ENCODE measurements at places on chromosomes 3 and 15.
A peak's percentile ranks its signal among the peaks of the same experiment; 100 is the strongest.

- no peak for DNase-seq
- H3K27me3 ChIP-seq: no peaks in the 10 kb centered on the region
- no peaks in the 10 kb centered on the region for H3K4me1 ChIP-seq
- no peak overlapping the region for H3K4me3 ChIP-seq
Observed at GRCh38 chr3:52210037-52210436, 12.1 kb downstream of the ALAS1 start.

DNA sequence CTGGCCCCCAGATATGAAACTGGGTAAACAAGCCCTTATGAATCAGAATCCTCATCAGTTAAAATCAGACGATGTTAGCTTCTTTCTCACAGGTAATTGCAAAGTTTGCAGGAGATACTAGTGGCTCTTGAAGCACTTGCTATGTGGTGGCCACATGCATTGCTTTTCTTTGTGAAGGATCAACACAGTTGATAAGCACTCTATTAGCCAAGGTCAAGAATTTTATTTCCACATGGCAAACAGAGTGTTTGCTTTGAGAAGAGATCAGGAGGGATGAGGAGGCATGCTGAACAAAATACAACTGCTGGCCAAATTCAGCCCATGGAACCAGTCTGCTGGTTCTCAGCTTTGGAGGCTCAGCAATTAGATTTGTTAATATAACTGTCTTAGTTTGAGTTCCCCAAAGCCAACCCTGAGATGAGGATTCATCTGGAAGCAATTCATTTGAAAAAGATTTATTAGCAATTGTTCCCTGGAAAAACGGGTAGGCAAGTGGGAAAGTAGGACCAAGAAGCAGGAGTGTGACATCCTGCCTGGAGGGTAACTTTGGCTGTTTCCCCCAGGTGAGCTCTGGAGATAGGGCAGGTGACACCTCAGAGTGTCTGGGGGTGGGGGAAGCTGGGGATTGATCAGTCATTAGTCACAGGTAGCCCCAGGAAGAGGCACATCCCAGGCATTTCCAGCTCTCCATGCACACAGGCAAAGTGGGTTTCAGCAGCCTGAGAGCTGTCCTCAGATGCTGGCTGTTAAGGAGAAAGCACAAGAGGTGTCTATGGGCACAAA is 180.3 kb downstream of the ABHD5 start:
- H3K36me3 ChIP-seq: no peaks in the 10 kb centered on the region
- H3K4me1 ChIP-seq: no peaks in the 10 kb centered on the region
- H3K4me3 ChIP-seq: no peak overlapping the region
- peaks cover 4% of the 10 kb centered on the region for H3K27me3 ChIP-seq

DNA sequence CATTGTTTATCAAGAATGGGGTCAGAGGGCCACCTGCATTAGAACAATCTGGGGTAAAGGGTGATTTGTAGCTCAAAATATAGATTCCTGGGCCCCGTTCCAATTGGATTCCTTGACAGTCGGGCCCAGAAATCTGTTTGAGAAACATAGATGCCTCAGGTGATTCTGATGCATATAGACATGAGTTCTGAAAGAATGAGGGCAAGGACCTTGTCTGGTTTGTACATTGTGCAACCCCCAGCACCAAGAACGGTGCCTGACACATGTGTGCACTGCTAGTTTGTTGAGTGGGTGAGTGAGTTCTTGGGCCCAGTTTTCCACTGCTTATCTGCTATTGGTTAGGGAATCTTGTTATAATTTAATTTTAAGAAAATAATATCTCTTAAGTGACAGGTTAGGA is 16.6 kb downstream of the CRYBG3 start:
- DNase-seq: no peak
- no peaks in the 10 kb centered on the region for H3K27me3 ChIP-seq
- H3K4me3 ChIP-seq: no peak overlapping the region
- H3K4me1 ChIP-seq: no peaks in the 10 kb centered on the region
- no peak overlapping the region for H3K27ac ChIP-seq

- no peak overlapping the region for H3K4me3 ChIP-seq
- H3K4me1 ChIP-seq: no peaks in the 10 kb centered on the region
- H3K27ac ChIP-seq: no peak overlapping the region
- peaks cover 28% of the 10 kb centered on the region for H3K36me3 ChIP-seq
- H3K27me3 ChIP-seq: no peaks in the 10 kb centered on the region
Observed at GRCh38 chr3:38005076-38006020, 14.8 kb downstream of the VILL start.

DNA sequence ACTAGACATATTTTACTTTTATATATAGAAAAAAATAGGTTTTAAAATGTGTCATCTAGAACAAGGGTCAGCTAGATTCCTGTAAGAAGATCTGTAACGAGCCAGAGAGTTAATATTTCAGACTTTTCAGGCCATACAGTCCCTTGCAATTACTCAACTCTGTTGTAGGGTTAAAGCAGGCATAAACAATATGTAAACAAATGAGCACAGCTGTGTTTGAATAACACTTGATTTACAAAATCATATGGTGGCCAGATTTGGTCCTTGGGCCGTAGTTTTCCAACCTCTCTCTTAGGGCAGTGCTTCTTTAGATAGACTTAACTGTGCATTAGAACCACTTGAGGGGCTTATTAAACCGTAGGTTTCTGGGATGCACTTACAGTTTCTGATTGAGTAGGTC is 19.6 kb downstream of the LRRC57 start:
- H3K27ac ChIP-seq: no peak overlapping the region
- H3K27me3 ChIP-seq: no peaks in the 10 kb centered on the region
- H3K36me3 ChIP-seq: peaks cover 14% of the 10 kb centered on the region
- no peaks in the 10 kb centered on the region for H3K4me1 ChIP-seq
- no peak for DNase-seq
- no peak overlapping the region for H3K4me3 ChIP-seq

DNA sequence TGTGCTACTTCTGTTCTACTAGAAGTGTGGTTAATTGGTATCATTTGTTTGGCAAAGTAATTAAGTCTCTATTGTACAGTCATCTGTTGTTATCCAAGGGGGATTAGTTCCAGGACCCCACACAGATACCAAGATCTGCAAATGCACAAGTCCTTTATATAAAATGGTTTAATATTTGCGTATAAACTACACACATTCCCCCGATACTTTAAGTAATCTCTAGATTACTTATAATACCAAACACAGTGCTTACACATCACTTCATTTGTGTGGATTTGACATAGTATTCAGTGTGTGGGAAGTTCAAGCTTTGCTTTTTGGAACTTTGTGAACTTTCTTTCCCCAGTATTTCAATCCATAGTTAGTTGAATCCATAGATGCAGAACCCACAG is 50.5 kb upstream of the ABI3BP start:
- no peak overlapping the region for H3K27ac ChIP-seq
- DNase-seq: no peak
- no peak overlapping the region for H3K4me3 ChIP-seq
- no peaks in the 10 kb centered on the region for H3K4me1 ChIP-seq
- no peaks in the 10 kb centered on the region for H3K27me3 ChIP-seq

DNA sequence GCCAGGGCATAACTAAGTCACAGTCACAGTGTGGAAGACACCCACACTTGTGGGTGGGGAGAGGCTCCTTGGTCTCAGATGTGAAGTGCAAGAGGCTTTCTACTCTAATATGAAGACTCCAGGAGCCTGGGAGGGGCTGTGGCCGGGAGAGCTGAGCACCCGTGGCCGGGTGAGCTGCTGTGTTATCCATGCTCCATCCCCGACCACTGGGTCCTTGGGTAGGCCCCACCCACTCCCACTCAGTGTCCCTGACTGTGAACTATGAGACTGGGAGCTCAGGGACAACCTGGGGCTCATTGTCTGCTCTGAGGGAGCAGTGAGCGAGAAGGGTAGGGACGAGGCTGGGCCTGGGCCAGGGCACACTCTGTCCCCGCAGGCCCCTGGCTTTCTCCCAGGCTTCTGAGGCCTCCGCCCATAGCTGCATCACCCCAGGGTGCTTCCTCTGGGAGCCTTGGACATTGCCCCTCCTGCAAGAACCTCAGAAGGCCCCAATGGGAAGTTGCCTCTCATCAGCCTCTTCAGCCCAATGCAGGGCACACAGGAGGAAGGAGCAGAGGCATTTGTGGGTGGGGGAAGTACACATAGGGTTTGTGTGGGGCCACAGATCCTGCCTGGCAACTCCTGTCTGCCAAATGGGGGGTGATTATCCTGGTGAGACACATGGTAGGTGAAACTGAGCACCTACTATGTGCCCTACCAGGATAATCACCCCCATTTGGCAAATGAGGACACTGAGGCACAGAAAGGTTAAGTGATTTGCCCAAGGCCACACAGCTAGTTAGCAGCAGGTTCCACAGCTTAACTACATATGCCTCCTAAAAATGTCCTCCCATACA is 2.4 kb downstream of the ANPEP start:
- H3K4me3 ChIP-seq: no peak overlapping the region
- H3K27ac ChIP-seq: no peak overlapping the region
- DNase-seq: no peak
- H3K27me3 ChIP-seq: peaks cover 42% of the 10 kb centered on the region
- peaks cover 14% of the 10 kb centered on the region for H3K4me1 ChIP-seq
- H3K36me3 ChIP-seq: no peaks in the 10 kb centered on the region

- no peak overlapping the region for H3K4me3 ChIP-seq
- no peak overlapping the region for H3K27ac ChIP-seq
- no peaks in the 10 kb centered on the region for H3K27me3 ChIP-seq
- no peaks in the 10 kb centered on the region for H3K36me3 ChIP-seq
Observed at GRCh38 chr3:149547413-149547812, 72.9 kb downstream of the TM4SF4 start.

- no peak for DNase-seq
- H3K27me3 ChIP-seq: no peaks in the 10 kb centered on the region
- no peaks in the 10 kb centered on the region for H3K36me3 ChIP-seq
Observed at GRCh38 chr3:191348098-191348497, 17.8 kb upstream of the UTS2B start.

GRCh38 chr3:195028877-195029606 is 241.9 kb downstream of the XXYLT1 start:
- no peak overlapping the region for H3K4me3 ChIP-seq
- peaks cover 9% of the 10 kb centered on the region for H3K4me1 ChIP-seq
- no peaks in the 10 kb centered on the region for H3K27me3 ChIP-seq
- DNase-seq: no peak
- no peaks in the 10 kb centered on the region for H3K36me3 ChIP-seq

GRCh38 chr3:138328341-138328740 is 1.3 kb downstream of the NME9 start:
- no peak for DNase-seq
- H3K36me3 ChIP-seq: no peaks in the 10 kb centered on the region
- peaks cover 24% of the 10 kb centered on the region for H3K27me3 ChIP-seq
- H3K4me3 ChIP-seq: no peak overlapping the region
- H3K4me1 ChIP-seq: peaks cover 7% of the 10 kb centered on the region

- H3K4me1 ChIP-seq: peaks cover 37% of the 10 kb centered on the region
- DNase-seq: no peak
- H3K27me3 ChIP-seq: no peaks in the 10 kb centered on the region
- peaks cover 8% of the 10 kb centered on the region for H3K36me3 ChIP-seq
- peak overlapping the region; percentile 68 for H3K4me3 ChIP-seq
Observed at GRCh38 chr3:185585518-185585858, 607 bp upstream of the SENP2 start.

All from B cell (primary cell).